ENCODE measurements at places on chromosomes 12 and 14.

DNA sequence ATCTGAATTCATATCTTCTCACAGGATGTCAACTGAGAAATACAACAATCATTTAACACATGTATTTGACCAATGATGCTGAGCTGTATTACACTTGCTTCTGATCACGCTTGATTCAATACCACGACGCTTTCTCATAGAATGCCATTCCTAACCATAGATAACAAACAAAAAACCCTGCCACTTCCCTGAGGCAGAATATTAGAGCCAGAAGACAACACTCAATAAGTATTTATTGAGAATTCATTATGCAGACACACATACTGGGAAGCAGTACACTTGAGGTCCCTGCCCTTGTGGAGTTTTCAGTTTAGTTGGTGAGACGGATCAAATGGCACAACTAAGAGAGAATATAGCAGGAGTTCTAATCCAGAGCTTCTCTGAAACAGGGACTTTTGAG lies 32.4 kb downstream of the BLTP3B start:
- DNase-seq, result no peak

DNA sequence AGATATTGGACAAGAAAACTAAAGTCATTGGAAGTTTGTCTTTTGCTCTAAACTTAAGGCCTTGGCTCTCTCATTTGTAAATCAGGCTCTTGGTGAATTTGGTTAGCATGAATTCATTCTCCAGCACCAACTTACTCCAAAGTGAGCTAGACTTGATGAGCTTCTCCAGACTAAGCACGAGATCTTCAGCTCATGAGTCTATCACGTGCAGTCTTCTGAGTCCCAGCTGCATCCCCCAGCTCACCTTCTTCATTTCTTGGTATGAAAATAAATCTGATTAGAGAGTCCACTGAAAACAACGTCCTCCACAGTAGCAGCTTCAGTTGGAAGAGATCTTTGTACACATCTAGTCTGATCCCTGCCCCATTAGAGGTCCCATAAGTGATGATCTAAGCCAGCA lies 52.5 kb upstream of the DDX11 start:
- DNase-seq, result no peak

GRCh38 chr14:97705976-97706375 lies 908.8 kb downstream of the VRK1 start:
- peak; percentile 30 for DNase-seq

GRCh38 chr14:83975435-83975834 lies 1554.5 kb upstream of the FLRT2 start:
- no peak for DNase-seq

DNA sequence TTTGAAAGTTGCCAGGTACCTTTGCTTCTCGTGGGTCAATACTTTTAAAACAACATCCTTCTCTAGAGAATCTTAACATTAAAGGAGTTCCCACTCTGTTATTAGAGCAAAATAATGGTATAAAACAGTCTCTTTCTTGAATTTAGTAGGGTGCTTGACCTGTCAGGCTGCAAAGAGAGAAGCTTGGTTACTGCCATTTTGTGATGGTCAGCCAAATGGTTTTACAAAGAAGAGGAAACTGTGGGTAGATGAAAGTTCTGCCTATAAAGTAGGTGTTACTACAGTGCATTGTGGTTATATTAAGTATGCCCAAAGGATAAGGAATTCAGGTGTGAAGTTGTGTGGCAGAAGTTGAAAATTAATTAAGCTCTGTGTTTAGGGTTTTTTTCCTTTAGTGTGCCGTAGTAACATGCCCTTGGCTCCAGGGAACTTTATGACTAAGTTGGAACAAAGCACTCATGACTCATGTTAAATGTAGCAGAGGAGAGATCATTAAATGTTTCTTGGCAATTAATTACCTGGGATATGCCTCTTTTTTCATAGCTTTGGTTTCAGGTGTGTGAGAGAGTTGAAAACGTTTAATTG lies 354.0 kb upstream of the KITLG start:
- DNase-seq, result no peak
